T follicular helper cell (primary cell): ENCODE measurements at places on chromosomes 5 and 9.

GRCh38 chr5:172007175-172008110, 1.0 kb upstream of the FBXW11 start:
- no peak for DNase-seq

DNA sequence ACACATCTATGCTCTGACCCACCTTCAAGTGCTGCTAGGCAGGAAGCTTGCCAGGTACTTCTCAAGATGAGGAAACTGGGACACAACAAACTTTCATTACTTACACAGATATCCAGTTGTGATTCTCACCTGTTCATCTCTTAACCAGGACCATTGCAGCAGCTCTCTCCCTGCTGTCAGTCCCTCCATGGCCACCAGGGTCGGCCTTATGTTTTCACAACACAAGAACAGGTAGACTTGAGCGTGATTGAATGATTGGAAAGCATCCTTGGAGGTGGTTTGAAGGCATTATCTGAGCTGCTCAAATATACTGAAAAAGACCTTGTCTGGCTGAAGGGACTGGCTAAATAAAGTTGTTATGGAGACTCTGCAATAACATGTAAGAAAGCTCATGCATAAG, 94.4 kb downstream of the MTREX start:
- no peak for DNase-seq

GRCh38 chr9:136936645-136937170, 7.8 kb downstream of the FBXW5 start:
- DNase-seq = no peak

- no peak for DNase-seq
Measured at GRCh38 chr5:163248333-163248732, 189.1 kb upstream of the CCNG1 start.

DNA sequence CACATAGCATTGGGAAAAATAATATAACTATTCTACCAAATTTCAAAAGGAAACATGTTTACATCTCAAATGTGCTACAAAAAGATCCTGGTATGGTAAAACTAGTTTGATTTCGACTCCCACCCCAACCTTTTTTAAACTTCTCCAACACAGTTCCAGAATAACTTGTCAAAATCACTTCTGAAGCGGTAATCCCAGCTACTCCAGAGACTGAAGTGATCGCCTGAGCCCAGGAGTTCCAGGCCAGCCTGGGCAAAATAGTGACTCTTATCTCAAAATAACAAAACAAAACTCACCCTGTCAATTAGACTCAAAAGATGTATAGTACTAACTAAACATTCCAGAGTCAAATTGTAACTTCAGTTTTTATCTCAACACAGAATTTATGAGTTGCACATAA, 71.3 kb upstream of the RNF38 start:
- DNase-seq = no peak

- no peak for DNase-seq
Measured at GRCh38 chr9:100880284-100880683, 148.2 kb upstream of the PLPPR1 start.

GRCh38 chr9:130693426-130694191, at the start of gene EXOSC2:
Gene EXOSC2, plus strand, starts transcription at chr9:130693780. Its CDS starts 12 bp downstream, at chr9:130693792.
- DNase-seq = peak; percentile 98

- no peak for DNase-seq
Measured at GRCh38 chr9:83956086-83956435, 24.0 kb downstream of the HNRNPK start.

DNA sequence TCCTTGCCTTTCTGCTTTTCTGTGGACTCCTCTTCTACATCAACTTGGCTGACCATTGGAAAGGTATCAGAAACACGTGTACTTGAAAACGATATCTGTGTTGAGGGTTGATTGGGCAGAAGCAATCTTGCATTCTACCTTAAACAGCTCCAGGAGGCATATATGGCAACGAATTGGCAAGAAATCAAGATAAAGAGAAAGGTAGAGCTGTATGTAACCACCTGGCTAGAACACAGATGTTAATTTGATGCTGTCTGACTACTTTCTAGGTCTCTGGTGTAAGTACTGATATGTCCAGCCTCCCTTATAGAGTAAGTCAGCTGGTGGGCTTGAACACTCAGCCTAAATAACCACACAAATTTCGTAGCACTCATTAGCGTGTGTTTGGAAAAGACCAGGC, 1.3 kb downstream of the MAN1B1 start:
- no peak for DNase-seq

DNA sequence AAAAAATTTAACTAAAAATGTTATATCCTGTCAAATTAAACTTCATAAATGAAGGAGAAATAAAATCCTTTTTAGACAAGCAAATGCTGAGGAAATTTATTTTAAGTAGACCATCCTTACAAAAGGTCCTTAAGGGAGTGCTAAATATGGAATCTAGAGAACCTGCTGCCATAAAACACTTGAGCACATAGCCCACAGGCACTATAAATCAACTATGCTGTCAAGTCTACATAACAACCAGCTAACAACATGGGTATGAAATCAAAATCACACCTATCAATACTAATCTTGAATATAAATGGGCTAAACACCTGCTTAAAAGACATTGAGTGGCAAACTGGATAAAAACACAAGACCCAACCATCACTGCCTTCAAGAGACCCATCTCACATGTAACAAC, 15.1 kb upstream of the PRSS3 start:
- DNase-seq = no peak

- DNase-seq = no peak
Measured at GRCh38 chr5:174078416-174078815, 32.9 kb downstream of the NSG2 start.

DNA sequence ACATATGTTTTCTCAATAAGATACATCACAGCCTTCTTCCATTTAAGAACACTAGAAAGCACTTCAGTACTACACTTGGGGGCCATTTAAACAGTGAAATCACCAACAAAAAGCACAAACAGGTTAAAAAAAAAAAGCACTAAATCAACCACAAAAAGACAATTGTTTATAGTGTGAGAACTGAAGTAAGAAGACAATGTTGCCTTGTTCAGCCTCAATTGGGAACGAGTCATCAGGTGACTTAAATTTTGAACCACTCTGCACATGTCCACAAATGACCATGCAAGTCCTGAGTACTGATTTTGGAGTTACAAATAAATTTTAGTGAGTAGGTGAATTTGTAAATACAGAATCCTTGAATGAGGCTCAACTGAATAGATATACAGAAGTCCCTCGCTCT, 37.2 kb upstream of the HNRNPA0 start:
- DNase-seq = no peak

DNA sequence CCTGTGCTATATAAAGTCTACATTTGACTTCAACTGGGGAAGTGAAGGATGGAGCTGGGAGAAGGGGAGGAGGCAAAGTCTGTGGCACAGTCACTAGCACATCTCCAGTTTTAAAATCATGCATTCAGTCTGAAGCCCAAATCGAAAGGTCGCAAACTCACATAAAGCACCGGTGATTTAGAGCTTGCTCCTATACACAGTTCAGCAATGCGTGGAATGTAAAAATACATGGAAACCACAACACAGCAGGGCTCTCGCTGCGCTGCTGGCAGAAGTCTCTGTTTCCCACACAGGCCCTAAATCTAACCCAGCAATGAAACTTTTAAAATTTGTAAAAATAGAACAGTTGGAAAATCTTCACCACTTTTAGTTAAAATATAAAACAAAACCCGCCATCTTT, 68.2 kb downstream of the EBF1 start:
- no peak for DNase-seq

GRCh38 chr5:74613283-74613682, 27.2 kb downstream of the ENC1 start:
- no peak for DNase-seq

DNA sequence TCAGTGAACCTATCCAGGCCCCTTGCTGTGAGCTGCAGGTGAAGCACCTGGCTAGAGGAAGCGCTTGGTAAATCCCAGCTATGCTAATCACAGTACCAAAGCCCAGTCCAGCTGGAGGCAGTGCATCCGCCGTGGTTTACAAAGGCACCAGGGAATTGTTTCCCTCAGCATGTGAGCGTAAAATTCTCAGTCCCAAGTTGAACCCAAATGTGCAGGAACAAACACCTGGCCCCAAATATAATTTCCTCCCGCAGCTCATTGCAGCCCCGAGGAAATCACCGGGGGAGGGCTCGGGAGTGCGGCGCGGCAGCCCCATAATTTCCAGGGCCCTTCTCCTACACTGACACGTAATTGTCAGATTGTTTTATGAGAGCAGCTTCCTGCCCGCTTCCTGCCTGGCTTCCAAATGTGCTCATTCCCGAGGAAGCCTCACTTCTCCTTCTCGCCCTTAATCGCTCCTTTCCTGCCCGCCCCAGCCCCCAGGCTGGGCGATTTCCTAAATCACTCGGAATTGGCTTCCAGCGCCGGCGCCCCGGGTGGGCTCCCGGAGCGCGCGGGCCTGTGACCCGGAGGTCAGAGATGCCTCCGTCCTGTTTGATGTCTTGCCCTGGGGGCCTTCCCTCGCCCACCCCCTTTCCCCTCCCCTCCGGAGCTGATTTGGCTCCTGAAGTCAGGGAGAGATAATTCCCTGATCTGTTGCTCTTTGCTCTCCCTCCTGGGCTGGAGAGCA, 134.4 kb downstream of the FGF1 start:
- no peak for DNase-seq

- DNase-seq = no peak
Measured at GRCh38 chr5:137672001-137672400, 63.9 kb downstream of the KLHL3 start.
